Spleen (tissue), 13 donors: ENCODE measurements at places on chromosomes 5 and 9. TPM values are rescaled to one million over a fixed set of nuclear protein-coding genes. Genes with fewer than 3 reads are reported as not detected.

DNA sequence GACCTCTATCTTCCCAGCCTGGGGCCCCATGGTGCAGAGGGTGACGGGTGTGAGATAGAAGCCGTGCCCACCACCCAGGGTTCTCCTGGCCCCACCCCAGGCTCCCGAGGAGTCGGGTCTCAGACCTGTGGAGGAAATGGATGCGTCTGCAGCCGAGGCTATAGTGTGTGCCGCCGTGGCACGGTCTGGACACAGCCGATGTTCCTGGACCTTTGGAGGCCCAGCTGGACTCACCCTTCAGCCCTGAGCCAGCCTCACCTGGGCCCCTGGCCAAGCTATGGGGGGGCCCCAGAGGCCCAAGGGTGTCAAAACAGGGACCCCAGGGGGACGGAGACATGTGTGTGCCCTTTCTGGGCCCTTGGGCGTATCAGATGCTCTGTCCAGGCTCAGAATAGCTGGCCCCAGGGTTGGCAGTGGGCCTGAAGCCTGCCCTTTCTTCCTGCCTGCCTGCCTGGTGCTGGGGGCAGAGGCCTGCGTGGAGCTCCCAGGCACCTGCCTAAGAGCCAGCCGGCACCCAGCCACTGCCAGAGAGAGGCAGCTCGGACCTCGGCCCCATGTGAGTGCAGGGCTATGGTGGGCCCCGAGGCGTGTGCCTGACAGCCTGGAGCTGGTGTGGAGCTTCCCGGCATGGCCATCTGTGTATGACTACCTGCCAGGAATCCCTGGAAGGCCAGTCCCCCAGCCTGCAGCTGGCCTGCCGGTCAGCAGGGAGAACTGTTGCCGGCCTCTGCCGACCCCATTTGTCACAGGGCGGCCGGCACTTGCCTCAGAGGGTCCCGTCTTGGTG lies 41.8 kb downstream of the KCNT1 start:
- peaks cover 54% of the 10 kb centered on the region for H3K27me3 ChIP-seq
- H3K4me3 ChIP-seq: no peak overlapping the region
- no peaks in the 10 kb centered on the region for H3K36me3 ChIP-seq
- peaks cover 7% of the 10 kb centered on the region for H3K4me1 ChIP-seq

DNA sequence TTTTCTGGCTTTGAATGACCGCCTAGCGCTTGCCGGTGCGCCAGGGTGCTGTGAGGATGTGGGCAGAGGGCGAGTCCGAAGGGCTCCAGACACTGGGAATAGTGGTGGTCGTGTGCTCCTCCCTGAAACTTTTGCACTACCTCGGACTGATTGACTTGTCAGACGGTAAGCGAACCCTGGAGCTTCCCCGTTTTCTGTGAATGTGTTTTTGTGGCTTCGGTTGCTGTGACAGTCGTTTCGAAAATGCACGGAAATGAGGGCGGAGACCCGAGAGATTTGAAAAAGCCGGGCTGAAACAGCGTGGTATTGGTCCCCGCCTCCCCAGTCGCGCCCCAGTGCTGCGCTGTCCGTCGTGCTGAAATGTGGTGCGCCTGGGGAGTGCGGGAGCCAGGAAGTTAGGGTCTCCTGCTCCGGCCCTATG lies 102.5 kb upstream of the GABRP start:
- no peaks in the 10 kb centered on the region for H3K36me3 ChIP-seq
- no peak for DNase-seq
- H3K27me3 ChIP-seq: peaks cover 12% of the 10 kb centered on the region
- peaks cover 7% of the 10 kb centered on the region for H3K4me1 ChIP-seq

DNA sequence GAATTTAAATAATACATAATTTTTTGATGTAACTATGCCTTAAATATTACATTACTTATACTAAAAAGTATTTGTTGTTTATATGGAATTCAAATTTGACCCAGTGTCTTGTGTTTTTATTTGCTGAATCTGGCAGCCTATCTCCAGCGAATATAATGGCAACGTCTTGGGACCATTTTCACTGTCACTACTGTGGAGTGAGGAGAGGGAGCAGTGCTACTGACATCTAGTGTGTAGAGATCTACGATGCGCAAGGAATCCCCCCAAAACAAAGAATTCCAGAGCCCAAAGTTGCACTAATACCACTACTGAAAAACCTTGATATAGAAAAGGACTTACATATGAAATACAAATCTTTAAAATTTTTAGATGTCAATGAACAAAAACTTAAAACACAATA lies 314.4 kb downstream of the DRD1 start:
- H3K27ac ChIP-seq: no peak overlapping the region
- H3K27me3 ChIP-seq: no peaks in the 10 kb centered on the region
- no peaks in the 10 kb centered on the region for H3K36me3 ChIP-seq
- H3K4me1 ChIP-seq: no peaks in the 10 kb centered on the region

TLX3 gene
- not detected for total RNA-seq

CEP120 gene
- total RNA-seq: 34.0 TPM

GRCh38 chr9:98195671-98196070 lies 3.2 kb upstream of the CORO2A start:
- no peak overlapping the region for H3K4me3 ChIP-seq
- H3K27ac ChIP-seq: no peak overlapping the region
- H3K4me1 ChIP-seq: peaks cover 6% of the 10 kb centered on the region
- no peak for DNase-seq
- no peaks in the 10 kb centered on the region for H3K36me3 ChIP-seq

FAT2 gene
- 0.11 TPM for total RNA-seq

DNA sequence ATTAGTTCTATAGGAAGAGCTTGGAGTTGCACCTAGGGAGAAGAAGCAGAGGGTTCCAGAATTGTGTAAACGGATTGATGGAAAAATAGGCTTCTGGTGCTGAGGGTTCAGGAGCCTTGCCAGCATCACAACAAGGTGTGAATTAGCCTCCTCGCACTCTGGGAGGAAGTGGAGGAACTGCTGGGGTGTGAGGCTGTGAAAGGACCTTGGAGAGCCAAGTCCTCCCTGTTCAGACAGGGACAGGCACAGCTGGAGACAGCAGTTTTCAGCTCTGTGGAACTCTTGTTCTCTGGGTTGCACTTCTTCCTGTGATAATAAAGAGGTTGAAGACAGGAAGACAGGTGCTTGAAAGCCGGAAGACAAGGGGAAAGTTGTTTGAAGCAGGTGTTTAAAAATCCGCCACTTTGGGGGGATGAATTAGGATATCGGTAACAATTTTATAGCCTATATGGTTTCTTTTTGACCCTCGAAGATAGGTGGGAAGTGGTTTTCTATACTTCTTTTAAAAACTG lies 22.6 kb downstream of the DAPK1 start:
- no peaks in the 10 kb centered on the region for H3K36me3 ChIP-seq
- H3K4me1 ChIP-seq: peaks cover 49% of the 10 kb centered on the region
- H3K27me3 ChIP-seq: peaks cover 17% of the 10 kb centered on the region
- H3K4me3 ChIP-seq: no peak overlapping the region

SPATA31A3 gene
- total RNA-seq: not detected

DNA sequence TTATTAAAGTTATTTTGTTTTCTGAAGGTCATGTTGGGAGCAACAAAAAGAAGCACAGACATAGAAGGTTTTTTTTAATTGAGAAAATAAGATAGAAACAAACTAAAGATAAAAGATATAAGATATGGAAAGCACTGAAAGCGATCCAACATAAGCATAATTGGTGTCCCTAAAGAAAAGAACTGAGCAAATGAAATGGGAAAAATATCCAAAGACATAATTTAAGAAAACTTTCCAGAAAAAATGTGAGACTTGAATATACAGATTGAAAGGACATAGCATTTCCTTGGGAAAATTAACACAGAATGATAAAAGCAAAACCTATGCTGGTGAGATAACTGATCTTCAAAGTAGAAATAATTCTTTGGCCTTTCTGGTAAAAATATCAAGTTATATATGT lies 289.3 kb downstream of the KIAA0825 start:
- H3K4me1 ChIP-seq: no peaks in the 10 kb centered on the region
- no peaks in the 10 kb centered on the region for H3K27me3 ChIP-seq
- no peak overlapping the region for H3K27ac ChIP-seq

PCDHA7 gene
- 0.14 TPM for total RNA-seq

PDZD2 gene
- 2.8 TPM for total RNA-seq

GRCh38 chr5:40383749-40384651 lies 295.7 kb upstream of the PTGER4 start:
- H3K36me3 ChIP-seq: no peaks in the 10 kb centered on the region
- no peak for DNase-seq

DNA sequence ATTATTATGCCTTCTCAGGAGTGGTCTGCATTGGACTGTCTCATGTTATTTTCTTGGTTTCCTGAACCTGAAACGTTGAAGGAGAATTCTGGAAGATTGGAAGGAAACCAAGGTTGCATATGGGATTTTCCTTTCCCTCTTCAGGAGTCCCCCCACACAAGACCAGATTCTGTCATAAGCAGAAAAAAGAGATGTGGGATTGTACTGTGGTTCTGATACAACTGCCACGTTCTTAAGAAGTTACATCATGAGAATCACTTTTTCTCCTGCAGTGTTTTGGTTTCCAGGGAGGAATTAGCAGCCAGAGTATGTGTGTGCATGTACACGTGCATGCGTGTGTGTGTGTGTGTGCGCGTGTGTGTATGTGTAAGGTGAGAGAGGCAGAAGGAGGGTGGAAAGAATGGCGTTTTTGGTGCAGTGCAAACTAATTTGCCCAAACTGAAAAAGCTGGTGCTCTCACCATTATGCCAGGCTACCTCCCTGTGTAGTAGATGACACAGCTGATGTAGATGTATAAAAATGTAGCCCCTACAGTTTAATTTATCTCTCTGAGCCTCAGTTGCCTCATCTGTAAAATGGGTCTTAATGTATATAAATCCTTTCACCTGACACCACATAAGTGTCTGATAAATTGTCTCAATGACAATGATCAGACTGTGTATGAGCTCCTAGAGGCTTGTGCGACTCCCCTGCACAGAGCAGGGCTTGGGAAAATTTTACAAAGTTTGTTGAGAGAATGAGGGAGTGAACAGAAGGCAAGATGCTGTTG lies 38.6 kb downstream of the RALGPS1 start:
- DNase-seq: no peak
- H3K36me3 ChIP-seq: no peaks in the 10 kb centered on the region
- no peak overlapping the region for H3K27ac ChIP-seq
- H3K4me3 ChIP-seq: no peak overlapping the region

TNFSF8 gene
- 7.2 TPM for total RNA-seq

- no peaks in the 10 kb centered on the region for H3K36me3 ChIP-seq
- H3K27ac ChIP-seq: no peak overlapping the region
- H3K4me1 ChIP-seq: no peaks in the 10 kb centered on the region
Observed at GRCh38 chr5:61504143-61504770, 172.2 kb downstream of the ZSWIM6 start.

FLT4 gene
- total RNA-seq: 61.4 TPM

PTPN3 gene
- 0.49 TPM for total RNA-seq

GRCh38 chr9:82454509-82455190 lies 466.1 kb downstream of the SPATA31D1 start:
- H3K27me3 ChIP-seq: no peaks in the 10 kb centered on the region
- no peak overlapping the region for H3K27ac ChIP-seq
- H3K4me3 ChIP-seq: no peak overlapping the region
- H3K4me1 ChIP-seq: no peaks in the 10 kb centered on the region
- no peaks in the 10 kb centered on the region for H3K36me3 ChIP-seq
- DNase-seq: no peak

FRRS1L gene
- not detected for total RNA-seq

DNA sequence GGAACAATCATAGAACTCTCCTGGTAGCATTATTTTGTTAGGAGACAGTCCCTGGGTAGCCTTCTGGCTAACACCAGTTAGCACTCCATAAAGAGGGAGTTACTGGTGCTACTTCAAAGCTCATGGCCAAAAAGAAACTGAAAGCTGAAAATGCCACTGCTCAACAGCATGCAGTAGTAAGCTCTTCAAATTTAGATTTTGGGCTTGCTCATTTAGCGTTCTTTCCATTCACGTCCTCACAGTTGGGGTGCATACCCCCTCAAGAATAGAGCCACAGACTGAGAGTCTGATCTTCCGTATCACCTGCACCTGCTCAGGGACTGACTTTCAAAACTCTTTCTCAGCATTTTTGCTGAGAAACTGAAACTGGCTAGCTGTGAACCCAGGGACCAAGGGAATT lies 24.7 kb downstream of the NTRK2 start:
- peaks cover 13% of the 10 kb centered on the region for H3K4me1 ChIP-seq
- no peaks in the 10 kb centered on the region for H3K27me3 ChIP-seq
- no peak for DNase-seq
- no peaks in the 10 kb centered on the region for H3K36me3 ChIP-seq
- H3K4me3 ChIP-seq: no peak overlapping the region
- H3K27ac ChIP-seq: no peak overlapping the region

- peaks cover 14% of the 10 kb centered on the region for H3K4me1 ChIP-seq
- no peaks in the 10 kb centered on the region for H3K27me3 ChIP-seq
- no peak overlapping the region for H3K4me3 ChIP-seq
- no peak for DNase-seq
Observed at GRCh38 chr9:72478966-72479365, 42.4 kb upstream of the TMC1 start.

PRXL2C gene
- total RNA-seq: 13.9 TPM

- H3K36me3 ChIP-seq: no peaks in the 10 kb centered on the region
- H3K4me3 ChIP-seq: peak overlapping the region; percentile 52
- peaks cover 54% of the 10 kb centered on the region for H3K4me1 ChIP-seq
- DNase-seq: peak; percentile 78
Observed at GRCh38 chr5:116575326-116576052, 866 bp upstream of the SEMA6A start.

PHYKPL gene
- total RNA-seq: 132 TPM

DNA sequence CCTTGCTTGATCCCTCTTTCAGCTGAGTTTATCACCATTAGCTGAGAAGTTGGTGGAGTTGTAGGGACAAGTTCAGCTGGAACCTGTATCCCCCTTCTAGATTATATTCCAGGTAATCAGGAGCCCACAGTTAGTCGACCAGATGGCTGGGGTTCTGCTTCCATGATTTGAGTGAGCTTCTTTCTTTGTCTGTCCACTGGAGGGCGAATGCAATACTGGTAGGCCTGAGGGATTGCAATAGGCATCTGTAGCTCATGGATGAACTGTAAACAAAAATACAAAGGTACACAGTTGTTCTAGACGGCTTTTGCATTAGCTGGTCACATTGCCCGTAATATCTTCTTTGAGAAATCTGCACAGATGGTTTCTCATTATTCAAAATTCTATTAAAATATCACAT lies 88.9 kb downstream of the PCSK5 start:
- no peaks in the 10 kb centered on the region for H3K36me3 ChIP-seq
- no peaks in the 10 kb centered on the region for H3K4me1 ChIP-seq
- no peak overlapping the region for H3K4me3 ChIP-seq
- no peak for DNase-seq
- H3K27ac ChIP-seq: no peak overlapping the region
- H3K27me3 ChIP-seq: no peaks in the 10 kb centered on the region

DNA sequence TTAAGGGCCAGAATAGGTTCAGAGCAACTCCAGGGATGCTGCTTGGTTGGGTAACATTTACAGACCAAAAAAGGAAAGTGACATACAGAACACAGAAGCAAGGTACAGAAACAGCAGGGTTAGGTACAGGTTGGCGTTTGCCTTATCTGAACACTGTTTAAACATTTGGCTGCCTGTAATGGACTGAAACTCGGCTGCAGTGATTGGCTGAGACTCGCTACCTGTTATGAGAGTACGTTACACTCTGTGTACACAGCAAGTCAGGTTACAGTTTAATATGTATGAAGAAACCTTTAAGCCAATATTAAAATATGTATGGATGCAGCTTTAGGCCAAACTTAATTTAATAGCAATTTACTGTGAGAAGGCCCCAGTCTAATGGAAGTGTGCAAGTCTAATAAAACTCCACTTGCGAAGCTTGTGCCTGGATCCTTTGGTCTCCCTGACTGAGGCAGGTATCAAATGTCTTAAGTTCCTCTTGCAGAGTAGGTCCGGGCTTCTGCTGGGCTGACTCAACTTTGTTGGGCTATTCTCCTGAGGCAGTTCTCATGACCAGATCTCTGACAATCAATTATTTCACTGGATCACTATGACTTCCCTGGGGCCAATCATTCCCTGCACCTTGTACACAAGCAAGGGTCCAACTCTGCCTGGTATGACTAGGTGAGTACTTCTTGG lies 204.9 kb downstream of the ZNF462 start:
- no peaks in the 10 kb centered on the region for H3K4me1 ChIP-seq
- H3K36me3 ChIP-seq: no peaks in the 10 kb centered on the region
- no peak overlapping the region for H3K27ac ChIP-seq
- no peak for DNase-seq
- H3K27me3 ChIP-seq: no peaks in the 10 kb centered on the region
